ENCODE measurements at places on chromosomes 2 and 18. TPM values are rescaled to one million over a fixed set of nuclear protein-coding genes. Genes with fewer than 3 reads are reported as not detected.

Gene SAG
- not detected for total RNA-seq

Gene PROKR1
- not detected for total RNA-seq

Gene SF3B1
- total RNA-seq, result 253 TPM

Gene EPAS1
- total RNA-seq, result 260 TPM

Gene PCBP1
- 55.7 TPM for total RNA-seq

Gene ZAP70
- under 0.01 TPM for total RNA-seq

Gene FAM228A
- 1.4 TPM for total RNA-seq

Gene FAP
- total RNA-seq, result 582 TPM

Gene NPPC
- total RNA-seq, result not detected

Gene CNOT9
- total RNA-seq, result 50.3 TPM

Gene OBSL1
- total RNA-seq, result 60.4 TPM

Gene SATB2
- total RNA-seq, result 54.5 TPM

Gene C1QL2
- total RNA-seq, result not detected

Gene SNTG2
- 2.1 TPM for total RNA-seq

Gene CYP26B1
- total RNA-seq, result under 0.01 TPM

Gene UBE2F
- 45.1 TPM for total RNA-seq

Gene GFPT1
- 53.9 TPM for total RNA-seq

Gene AP1S3
- 2.2 TPM for total RNA-seq

Gene MYL12A
- total RNA-seq, result 572 TPM

Gene RAB6C
- total RNA-seq, result not detected

Gene RAB6D
- under 0.01 TPM for total RNA-seq

Gene TMEM178A
- 0.29 TPM for total RNA-seq

Gene C2orf66
- 0.36 TPM for total RNA-seq

Gene MCFD2
- total RNA-seq, result 136 TPM

Gene ARL4C
- total RNA-seq, result 133 TPM

Gene DTNB
- 9.8 TPM for total RNA-seq

Gene TNS1
- total RNA-seq, result 45.7 TPM

Gene CSRNP3
- total RNA-seq, result 2.7 TPM

Gene YWHAQ
- total RNA-seq, result 242 TPM

Gene KCNIP3
- total RNA-seq, result 0.29 TPM

Gene LRP1B
- total RNA-seq, result not detected

Gene SLC9A4
- not detected for total RNA-seq

Gene RNF152
- total RNA-seq, result 3.3 TPM

Gene CIB4
- total RNA-seq, result not detected

Gene ZNF804A
- not detected for total RNA-seq
